Karpas-422 (cell line): ENCODE measurements at places on chromosomes 2 and 18. TPM values are rescaled to one million over a fixed set of nuclear protein-coding genes. Genes with fewer than 3 reads are reported as not detected.

The OSBPL1A gene
- total RNA-seq: 1.1 TPM in 1 of 2 replicates, not detected in the other

The SLC8A1 gene
- total RNA-seq: not detected in 2 replicates

The OTOS gene
- total RNA-seq: not detected in 2 replicates

The UCN gene
- 2.5 and 7.1 TPM in 2 replicates for total RNA-seq

The CHRNG gene
- total RNA-seq: not detected in 2 replicates

The TSHZ1 gene
- total RNA-seq: 4.7 and 5.7 TPM in 2 replicates

The UGT1A5 gene
- total RNA-seq: not detected in 2 replicates
